ENCODE measurements at places on chromosomes 5 and 9.

DNA sequence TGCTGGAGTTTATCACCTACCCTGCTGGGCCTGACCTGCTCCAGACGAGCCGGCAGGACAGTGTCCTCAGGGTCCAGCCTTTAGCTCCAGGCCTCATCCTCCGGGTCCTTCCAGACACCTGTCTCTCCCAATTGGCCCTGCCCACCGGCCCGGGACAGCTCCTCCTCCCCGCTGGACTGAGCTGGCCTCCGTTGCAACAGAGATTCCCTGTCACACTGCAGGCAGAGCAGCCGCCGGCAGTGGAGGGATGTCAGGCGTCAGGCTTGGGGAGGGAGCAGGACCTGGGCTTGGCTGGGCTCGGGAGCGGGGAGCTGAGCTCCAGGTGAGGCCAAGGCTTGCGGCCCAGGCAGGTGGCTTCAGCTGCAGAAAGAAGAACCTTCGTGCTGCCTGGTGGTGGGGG is 1.7 kb downstream of the KCNT1 start:
- DNase-seq: no peak

GRCh38 chr9:132485393-132485792 is 75.4 kb downstream of the CFAP77 start:
- no peak for DNase-seq

DNA sequence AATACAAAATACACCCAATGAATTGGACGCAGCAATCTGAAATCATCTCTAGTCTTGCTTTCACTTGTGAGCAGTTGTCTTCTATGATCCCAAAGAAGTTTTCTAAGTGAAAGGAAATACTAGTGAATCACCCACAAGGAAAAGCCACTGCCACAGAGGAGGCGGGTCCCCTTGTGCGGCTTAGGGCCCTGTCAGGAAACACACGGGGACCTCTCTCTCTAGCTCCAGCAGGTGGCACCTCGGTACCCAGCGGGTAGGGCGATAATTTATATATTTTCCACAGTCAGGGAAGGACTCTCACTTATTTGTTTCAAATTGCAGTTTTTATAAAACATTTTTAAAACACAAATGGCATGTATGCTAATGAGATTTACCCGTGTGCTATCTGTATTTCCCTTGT is 417.1 kb downstream of the KDM4C start:
- no peak for DNase-seq

- DNase-seq: no peak
Measured at GRCh38 chr5:76165711-76166374, 82.7 kb downstream of the SV2C start.

DNA sequence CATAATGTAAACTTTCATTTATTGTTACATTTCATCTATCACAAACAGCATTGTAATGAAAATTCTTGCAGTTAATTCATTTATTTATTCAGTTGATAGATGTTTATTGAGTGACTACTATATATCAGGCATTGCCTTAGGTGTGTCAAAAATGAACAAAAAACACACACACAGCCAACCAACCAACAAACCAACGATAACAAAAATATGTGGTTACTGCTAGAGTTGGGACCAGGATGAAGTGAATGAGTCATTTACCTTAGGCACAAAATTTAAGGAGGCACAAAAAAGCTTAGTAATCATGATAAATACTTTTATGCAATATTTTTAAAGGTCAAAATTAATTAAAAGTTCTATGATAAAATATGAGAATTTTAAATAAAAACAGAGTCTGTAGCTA is 223.4 kb downstream of the CSNK1G3 start:
- DNase-seq: no peak

DNA sequence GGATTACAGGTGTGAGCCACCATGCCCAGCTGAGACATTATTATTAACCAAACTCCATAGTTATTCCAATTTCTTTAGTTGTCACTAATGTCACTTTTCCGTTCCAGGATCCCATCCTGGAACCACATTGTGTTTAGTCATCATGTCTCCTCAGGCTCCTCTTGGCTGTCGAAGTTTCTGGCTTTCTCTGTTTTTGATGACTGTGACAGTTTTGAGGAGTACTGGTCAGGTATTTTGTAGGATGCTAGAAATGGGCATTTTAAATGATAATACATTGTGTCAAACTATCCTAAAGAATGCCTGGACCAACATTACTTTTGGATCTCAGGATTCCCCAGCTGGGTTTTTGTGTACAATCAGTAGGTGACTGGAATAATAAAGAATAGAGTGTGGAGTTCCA is 19.8 kb upstream of the NEUROG1 start:
- no peak for DNase-seq

DNA sequence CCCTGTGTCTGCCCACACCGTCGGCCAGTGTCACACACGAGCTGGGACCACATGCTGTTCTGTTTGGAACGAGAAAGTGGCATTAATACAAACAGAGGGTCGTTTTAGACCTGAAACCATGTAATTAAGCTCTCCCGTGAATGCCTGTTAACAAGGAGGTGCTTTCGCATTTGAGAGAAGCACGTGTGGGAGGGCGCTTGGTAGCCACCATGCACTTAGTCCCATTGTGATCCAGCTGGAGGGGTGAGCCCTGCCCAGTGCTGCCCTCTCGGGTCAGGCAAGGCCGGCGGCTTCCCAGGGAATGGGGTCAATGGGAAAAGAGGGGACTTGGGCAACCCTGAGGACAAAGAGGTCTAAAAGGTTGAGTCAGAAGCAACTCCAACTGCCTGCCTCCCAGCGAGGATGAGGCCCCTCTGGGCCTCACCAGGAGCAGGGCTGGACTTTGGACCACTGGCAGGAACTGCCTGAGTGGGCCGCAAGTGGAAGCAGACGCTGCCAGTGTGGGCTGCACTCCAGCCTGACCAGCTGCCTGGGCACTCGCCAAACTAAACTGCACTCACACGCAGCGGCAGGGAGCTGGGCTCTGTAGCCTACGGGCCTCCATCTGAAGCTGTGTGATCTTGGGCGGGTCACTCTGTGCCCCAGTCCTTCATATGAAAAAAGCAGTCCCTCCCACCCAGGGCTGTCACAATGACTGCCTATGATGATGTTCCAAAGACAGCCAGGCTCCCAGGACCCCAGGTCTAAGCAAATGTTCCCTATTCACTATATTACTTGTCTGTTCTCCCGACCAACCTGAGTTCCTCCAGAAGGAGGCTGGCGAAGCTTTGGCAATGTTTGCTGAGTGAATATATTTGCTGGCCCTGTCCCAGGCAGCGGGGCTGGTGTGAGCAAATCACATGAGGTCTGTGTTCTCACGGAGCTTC is 195.7 kb downstream of the CDK5RAP2 start:
- DNase-seq: no peak
